Heart right ventricle (tissue), 16 donors: ENCODE measurements at places on chromosomes 13 and 19. TPM values are rescaled to one million over a fixed set of nuclear protein-coding genes. Genes with fewer than 3 reads are reported as not detected.

Gene RNF113B
- total RNA-seq = not detected

DNA sequence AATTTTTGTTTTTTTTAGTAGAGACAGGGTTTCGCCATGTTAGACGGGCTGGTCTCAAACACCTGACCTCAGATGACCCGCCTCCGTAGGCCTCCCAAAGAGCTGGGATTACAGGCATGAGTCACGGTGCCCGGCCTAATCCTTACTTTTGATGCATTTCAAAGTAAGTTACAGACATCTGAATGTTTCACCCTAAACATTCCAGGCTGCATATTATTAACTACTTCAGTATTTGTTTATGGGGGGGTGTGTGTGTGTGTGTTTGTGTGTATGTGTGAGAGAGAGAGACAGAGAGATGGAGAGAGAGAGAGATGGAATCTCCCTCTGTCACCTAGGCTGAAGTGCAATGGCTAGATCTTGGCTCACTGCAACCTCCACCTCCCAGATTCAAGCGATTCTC is 13.1 kb downstream of the SULT2B1 start:
- DNase-seq = no peak
- H3K4me1 ChIP-seq = no peaks in the 10 kb centered on the region
- H3K36me3 ChIP-seq = no peaks in the 10 kb centered on the region
- peaks cover 3% of the 10 kb centered on the region for H3K27me3 ChIP-seq

GRCh38 chr13:59391696-59392095 is 772.0 kb downstream of the DIAPH3 start:
- H3K36me3 ChIP-seq = no peaks in the 10 kb centered on the region
- peak; percentile 85 for DNase-seq
- H3K4me3 ChIP-seq = no peak overlapping the region
- H3K27ac ChIP-seq = no peak overlapping the region

Gene ZNF285
- 4.3 TPM for total RNA-seq

- H3K27ac ChIP-seq = no peak overlapping the region
- H3K4me3 ChIP-seq = no peak overlapping the region
- H3K36me3 ChIP-seq = no peaks in the 10 kb centered on the region
- no peak for DNase-seq
- no peaks in the 10 kb centered on the region for H3K4me1 ChIP-seq
These were observed 1.9 kb upstream of the PEG3 start for GRCh38 chr19:56842412-56842811.

DNA sequence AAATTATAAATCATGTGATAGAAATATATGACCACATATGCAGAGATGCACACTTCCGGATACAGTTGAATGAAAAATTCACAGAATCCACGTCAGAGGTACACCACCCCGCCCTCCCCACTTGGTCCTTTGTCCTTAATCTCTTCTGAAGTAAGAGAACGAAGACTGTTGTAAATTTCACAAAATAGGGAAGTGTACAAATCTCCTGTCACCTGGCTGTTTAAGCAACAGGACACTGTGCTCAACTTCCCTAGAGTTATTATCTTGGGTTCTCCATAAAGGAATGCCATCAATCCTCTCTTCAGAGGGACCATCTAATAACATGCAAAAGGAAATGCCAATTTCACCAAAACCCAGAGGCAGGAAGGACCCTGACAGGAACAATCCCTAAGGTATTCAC is 10.5 kb upstream of the CEACAM6 start:
- DNase-seq = no peak
- no peaks in the 10 kb centered on the region for H3K36me3 ChIP-seq
- H3K27ac ChIP-seq = no peak overlapping the region
- H3K27me3 ChIP-seq = peaks cover 65% of the 10 kb centered on the region
- H3K4me3 ChIP-seq = no peak overlapping the region
- no peaks in the 10 kb centered on the region for H3K4me1 ChIP-seq
